ENCODE measurements at places on chromosomes 3 and 15.
A peak's percentile ranks its signal among the peaks of the same experiment; 100 is the strongest.

GRCh38 chr3:41075975-41076374, 123.3 kb upstream of the CTNNB1 start:
- no peak for DNase-seq

GRCh38 chr15:92930054-92930621, 30.0 kb downstream of the CHD2 start:
- DNase-seq: no peak

DNA sequence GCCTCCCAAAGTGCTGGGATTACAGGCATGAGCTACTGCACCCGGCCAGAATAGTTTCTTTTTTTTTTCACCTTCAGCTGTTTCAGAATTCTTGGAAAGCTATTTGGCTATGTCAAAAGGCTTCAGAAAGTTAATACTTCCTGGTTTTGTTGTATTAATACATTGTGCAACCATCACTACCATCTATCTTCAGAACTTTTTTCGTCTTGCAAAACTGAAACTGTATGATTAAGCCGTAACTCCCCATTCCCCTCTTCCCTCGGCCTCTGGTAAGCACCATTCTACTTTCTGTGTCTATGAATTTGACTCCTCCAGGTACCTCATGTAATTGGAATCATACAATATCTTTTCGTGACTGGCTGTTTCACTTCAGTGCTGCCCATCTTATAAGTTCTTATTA, 5.2 kb upstream of the NOX5 start:
- DNase-seq: no peak

DNA sequence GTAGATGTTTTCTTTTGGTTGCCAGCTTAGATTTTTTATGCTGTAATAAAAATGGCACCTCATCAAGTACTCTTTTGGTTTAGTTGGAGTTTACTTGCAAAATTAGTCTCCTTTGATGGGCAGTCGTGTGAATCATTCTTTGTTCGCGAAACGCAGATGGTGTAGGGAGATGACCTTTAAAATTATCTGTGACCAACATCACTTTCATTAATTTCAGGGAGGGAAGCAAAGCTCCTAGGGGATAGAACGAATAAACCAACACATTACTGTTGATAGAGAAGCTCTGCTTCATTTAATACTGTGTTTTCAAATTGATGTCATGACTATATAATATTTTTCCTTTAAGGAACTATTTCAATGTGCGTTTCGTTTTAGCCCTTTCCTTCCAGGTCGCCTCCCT, 67.4 kb downstream of the USP13 start:
- DNase-seq: no peak

DNA sequence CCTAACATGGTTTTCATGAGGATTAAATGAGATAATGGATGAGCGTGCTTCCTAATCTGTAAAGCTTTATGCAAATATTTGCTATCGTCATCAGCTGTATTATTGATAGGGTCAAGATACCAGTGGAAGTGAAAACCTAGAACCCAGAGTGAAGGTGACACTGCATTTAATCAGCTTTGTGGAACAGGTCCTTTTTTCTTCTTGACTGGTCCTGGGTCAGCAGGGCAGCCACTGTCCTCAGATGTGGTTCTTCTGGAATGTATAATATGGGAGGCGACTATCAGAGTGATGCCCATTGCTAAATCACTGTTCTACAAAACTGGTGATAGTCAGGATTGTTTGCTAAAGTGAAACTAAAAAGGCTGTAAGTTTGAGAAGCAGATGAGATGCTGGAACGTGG, 41.4 kb downstream of the SORD start:
- DNase-seq: no peak

- DNase-seq: no peak
These were observed 214.6 kb downstream of the SLCO3A1 start for GRCh38 chr15:92068121-92068520.

GRCh38 chr3:186360779-186361178, 1.3 kb downstream of the DGKG start:
- no peak for DNase-seq

DNA sequence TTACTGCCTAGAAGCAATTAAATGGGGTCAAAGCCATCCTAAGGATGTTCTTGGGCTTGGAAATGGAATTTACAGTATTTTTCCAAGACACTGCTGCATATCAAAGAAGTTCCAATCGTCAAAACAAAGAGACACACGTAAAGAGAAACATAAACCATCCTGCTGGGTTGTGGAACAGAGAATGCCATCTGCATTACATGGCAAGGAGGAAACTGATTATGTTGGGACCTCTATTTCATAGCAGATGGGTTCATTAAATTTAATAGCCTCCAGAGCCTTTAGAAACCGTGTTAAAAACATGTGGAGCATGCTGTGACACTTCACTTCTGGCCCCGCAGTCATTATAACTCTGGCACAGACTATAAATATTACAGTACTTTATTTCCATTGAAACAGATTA, 154.6 kb downstream of the LRTM1 start:
- DNase-seq: no peak

DNA sequence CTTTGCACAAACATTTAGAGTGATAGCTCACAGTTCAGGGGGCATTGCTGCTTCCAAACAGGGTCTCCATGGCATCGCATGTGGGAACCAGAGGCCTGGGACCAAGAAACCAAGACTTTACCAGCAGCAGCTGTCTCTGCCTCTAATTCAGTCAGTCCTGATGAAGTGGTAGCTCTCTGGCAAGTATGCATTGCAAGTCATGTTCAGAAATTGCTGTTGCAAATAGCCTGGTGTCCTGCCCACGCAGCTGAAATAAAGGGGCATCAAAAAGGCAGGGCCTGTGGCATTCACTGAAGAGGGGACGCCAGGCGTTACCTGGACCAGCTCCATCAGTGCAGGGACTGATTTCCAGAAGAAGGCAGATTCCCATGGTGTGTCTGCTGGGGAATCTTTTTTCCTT, 121.3 kb downstream of the CD47 start:
- no peak for DNase-seq

DNA sequence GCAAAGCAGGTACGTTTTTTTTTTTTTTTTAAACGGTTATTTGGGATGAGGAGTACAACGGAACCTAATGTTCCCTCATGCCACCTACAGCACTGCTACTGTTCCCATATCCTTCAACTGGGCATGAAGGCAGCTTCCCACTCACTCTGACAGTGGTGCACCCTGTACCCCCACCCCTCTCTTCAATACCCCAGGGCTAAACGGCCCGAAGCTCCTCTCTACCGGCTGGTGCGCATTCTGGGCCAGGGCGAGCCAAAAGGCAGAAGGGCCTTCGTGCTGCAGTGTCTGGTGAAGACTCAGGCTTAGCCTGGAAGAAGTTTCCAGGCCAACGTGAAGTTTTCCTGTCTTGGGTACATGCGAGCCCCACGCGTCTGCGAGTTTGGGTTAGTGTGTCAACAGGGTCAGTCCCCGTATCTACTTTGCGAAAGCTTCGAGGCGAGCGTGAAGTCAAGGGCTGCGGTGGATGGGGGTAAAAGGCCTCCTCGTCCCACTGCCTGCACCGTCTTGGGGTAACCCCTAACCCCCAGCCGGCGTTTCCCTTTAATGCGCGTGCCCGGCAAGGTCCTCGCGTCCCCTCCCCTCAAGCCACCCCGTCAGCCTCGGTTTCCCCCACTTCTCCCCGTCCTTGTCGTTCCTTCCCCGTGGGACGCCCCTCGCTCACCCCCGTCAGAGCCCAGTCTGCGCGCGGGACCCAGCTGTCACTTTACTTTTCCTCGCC, 765 bp upstream of the UBE2E2 start:
- peak; percentile 5 for DNase-seq

DNA sequence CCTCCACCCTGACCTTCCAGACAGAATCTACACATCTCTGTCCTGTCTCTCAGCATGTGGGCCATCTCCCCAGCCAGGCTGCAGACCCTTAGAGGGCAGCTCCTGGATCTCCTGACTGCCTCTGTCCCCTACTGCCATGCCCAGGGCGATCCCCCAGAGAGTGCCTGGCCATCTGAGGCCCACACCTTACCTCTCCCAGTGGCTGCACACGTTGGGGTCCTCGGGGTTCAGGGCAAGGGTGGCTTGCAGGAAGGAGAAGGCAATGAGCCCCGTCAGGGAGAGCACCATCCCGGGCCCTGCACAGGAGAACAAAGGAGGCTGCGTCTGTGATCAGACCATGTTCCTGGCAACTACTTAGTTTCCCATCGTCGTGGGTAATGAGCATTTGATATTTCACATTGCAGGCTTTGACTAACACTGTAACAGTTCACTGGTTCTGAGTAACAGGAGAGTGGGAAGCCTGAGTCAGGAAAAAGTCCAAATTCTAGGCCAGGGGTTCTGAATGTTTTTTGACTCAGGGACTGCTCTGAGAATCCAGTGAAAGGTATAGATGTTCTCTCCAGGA, 125.4 kb downstream of the MEGF11 start:
- DNase-seq: no peak

- peak; percentile 14 for DNase-seq
These were observed 37.1 kb downstream of the SEC22C start for GRCh38 chr3:42544492-42545283.

DNA sequence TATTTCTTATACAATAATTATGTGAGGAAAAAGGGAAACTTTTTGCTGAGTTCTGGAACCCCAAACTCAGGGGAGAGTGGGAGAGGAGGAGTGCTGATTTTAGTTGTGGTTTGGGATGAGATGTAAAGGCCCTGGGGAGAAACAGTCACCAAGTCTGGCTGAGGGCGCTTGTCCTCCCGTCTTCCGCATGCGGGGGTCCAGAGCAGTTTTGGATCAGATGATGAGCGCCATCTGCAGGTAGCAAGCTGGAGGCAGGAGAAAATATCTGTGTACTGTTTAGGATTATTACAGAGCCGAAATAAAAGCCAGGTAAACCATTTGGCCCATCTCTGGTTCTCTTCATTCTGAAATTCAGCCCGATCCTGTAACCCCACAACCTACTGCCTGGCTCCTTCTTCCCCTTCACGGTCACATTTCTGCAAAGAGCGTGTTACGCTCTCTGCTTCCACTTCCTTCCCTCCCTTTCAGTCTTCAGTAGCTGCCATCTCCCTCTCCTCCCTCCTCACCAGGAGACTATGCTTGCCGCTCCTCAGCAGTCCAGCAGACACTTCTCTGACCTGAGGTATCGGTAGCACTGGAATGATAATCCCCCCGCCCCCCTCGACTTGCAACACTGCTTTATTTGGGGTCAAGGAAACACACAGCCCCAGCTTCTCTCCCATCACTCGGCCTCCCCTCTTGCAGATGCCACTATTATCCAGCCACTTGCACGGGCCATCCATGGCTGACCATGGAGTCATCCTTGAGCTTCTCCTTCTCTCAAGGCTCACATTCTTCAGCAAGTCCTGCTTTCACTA, 1.4 kb upstream of the PARP14 start:
- peak; percentile 76 for DNase-seq

DNA sequence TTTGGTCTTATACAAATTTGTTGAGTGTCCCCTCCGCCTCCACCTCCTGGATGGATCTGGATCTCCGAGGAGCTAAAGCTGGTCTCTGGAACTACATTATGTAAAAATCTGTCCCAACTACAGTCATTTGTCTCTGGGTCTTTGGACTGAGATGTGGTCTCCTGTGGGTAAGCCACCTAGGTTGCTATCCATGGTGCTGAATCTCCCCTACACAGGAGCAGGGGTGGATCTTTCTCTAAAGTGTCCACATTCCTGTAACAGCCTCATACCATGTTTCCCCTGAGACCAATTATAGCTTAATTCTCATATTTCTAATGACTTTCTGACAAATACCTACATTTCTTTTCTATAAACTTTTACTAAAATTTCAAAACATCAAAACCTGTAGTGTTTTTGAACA, 625.8 kb downstream of the TAFA4 start:
- no peak for DNase-seq

DNA sequence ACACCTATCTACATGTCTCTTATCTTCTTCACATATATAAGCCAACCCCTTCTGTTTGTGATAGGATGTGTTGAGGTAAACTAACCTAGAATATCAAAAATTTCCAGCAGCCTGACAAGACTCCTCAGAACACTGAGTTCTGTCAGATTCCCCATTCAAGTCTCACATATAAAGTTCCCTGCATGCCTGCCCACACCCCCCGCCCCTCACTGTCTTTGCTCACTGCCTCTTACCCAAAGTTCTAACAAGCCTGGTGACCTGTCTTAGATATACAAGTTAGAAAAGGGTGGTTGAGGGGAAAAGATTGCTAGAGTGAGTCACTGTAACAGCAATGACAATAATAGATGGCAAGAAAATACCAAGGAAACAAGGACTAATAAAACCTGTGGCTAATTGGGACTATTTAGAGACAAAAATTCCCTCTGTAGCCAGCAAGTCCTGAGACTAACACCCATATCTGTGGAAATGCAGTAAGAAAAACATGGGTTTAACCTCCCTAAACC, 40.1 kb downstream of the FBXO22 start:
- no peak for DNase-seq

GRCh38 chr3:59563072-59563605, 513.3 kb upstream of the CFAP20DC start:
- no peak for DNase-seq

DNA sequence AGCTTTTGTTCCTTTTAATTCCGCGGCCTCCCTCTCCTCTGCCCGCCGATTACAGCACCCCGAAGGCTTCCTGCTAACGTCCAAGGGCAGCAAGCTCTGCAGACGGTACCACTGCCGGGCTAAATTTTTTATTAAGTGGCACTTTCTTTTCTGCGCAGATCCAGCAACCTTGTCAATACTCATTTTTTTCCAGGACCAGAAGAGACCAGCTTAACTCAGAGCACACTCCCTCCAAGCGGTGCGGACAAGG, 542 bp upstream of the MEIS2 start:
- DNase-seq: no peak

- no peak for DNase-seq
These were observed 33.0 kb downstream of the SLC6A6 start for GRCh38 chr3:14435175-14436014.

DNA sequence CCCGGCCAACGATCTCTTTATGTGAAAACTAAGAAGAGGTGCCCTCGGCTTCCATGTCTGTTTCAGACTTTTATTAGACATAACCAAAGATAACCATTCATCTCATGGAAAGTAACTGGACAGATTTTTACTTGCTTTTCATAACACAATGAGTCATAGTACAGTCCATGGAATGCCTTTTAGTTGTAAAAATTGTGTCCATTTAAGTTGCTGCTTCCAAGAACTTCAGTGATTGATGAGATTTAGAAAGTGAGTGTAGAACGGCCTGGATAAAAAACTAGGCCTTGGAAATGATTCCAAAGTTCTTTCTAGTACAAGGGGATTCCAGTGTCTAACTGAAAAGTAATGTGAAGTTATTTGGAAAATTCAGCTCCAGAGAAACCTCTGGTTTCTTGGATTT, 10.8 kb downstream of the EIF2AK4 start:
- DNase-seq: no peak

GRCh38 chr3:114411811-114412803, 118.3 kb downstream of the TIGIT start:
- DNase-seq: no peak

DNA sequence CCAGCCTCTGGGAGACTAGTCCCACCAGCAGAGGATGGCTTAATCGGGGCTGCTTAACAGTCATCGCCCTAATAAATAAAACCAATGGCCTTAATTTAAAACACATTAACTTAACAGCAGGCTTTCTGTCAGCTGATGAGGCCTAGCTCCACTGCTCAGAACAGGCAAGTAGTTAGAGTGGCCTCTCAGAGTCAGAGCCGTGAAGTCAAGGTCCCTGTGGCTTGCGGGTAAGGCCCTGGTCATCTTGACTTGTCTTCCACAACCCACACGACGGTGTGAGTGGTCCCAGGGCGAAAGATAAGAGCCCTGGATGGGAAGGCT, 11.8 kb downstream of the XXYLT1 start:
- DNase-seq: no peak

GRCh38 chr3:184175506-184175905, 851 bp downstream of the AP2M1 start:
- no peak for DNase-seq
